ENCODE measurements at places on chromosomes 16 and 17.

- no peak for DNase-seq
Measured at GRCh38 chr17:22217135-22217534, 524.8 kb downstream of the KCNJ18 start.

DNA sequence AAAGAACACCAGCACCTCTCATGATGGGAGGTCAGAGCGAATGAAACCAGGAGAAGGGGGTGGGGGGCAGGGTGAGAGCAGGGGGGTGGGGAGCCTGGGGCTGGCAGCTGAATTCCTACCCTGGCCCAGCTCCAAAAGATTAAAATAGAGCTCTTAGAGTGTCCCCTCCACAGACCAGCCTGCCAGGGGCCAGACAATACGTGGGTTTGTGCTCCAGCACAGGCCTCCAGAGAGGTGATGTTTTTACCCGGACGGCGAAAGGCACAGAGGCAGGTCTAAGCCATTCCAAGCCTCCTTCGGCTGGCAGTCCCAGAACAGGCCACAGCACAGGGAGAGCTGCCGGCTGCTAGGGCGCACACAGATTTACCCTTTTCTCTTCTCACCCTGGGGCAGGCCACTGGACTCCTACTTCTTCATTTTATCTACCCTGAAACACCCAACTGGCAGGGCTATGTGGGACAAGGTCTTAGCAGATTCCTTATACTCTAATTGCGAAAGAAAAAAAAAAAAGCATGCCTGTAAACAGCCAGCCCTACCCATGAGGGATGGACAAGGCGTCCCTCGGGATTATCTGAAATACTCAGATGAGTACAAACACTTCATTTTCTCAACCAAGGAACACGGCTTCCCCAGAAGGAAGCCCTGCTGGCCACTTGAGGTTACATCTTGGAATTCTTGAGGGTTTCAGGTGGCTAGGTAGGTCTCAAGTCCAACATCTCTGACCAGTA, 71.9 kb upstream of the NOG start:
- DNase-seq = no peak

GRCh38 chr17:41101586-41102259, at the start of gene KRTAP4-16:
Gene KRTAP4-16, minus strand, starts transcription at chr17:41102209. Its CDS starts 0 bp downstream, at chr17:41102209.
- no peak for DNase-seq

- DNase-seq = no peak
Measured at GRCh38 chr17:40485851-40486521, 15.4 kb downstream of the TNS4 start.

- DNase-seq = no peak
Measured at GRCh38 chr17:77606146-77606864, 352.2 kb upstream of the TNRC6C start.
